Fibroblast of skin of scalp (primary cell): ENCODE measurements at places on chromosomes 3 and 15.

GRCh38 chr15:72379856-72380430 lies 4.1 kb upstream of the HEXA start:
- DNase-seq: no peak

- no peak for DNase-seq
Observed at GRCh38 chr3:134619301-134619615, 31.6 kb downstream of the KY start.

- peak; percentile 45 for DNase-seq
Observed at GRCh38 chr3:122403489-122403888, 12.4 kb downstream of the WDR5B start.

DNA sequence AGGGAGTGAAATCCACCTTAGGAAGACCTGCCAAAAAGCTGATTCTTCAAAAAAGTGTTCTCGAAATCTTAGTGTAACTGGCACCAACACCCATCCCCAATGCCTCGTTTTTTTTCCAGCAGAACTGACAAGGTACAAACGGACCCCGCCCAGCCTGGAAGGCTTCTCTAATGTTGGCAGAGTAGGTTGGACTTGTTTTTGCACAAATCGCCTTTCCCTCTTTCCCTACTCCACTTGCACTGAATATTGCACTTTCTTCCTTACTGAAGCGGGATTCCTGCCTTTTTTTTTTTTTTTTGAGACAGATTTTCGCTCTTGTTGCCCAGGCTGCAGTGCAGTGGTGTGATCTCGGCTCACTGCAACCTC lies 544 bp upstream of the TIMMDC1 start:
- DNase-seq: peak; percentile 12

- no peak for DNase-seq
Observed at GRCh38 chr3:58441514-58442450, 8.2 kb upstream of the PDHB start.

DNA sequence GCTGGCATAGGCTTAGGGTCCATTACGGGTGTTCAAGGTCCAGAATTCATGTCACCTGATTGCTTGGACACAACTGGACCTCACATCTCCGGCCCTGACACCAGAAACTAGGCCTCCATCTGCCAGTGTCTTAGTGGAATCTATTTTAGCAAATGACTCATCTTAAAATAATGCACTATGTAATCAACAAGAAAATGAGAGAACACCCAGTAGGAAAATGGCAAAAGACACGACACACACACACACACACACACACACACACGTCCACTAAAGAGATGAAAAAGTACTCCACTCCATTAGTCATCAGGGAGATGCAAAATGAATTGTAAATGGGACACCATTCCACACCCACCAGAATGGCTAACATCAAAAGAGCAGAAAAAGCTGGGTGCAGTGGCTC lies 11.2 kb downstream of the APBA2 start:
- DNase-seq: peak; percentile 91
